ENCODE measurements at places on chromosomes 5 and 9.

- no peak for DNase-seq
Measured at GRCh38 chr5:73996151-73996755, 370.3 kb downstream of the ARHGEF28 start.

DNA sequence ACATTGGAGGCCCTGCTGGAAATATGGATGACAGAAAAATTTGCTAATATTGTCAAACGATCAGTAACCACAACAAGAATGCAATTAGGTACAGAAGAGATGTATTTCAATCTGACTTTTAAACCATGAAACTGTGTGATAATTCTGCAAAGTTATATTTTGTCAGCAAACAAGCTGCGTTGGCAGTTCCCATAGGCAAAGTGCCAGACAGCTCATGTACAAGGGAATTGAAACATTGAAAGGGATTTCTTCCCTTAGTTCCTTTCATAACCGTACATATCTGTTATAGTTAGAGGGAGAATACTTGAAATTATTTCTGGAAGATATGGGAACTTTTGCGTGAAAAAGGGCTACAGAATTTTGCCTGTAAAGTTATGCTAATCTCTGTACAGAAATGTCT lies 419.4 kb upstream of the PTGER4 start:
- DNase-seq, result no peak

- no peak for DNase-seq
Measured at GRCh38 chr5:180259260-180259611, 32.6 kb downstream of the MAPK9 start.

DNA sequence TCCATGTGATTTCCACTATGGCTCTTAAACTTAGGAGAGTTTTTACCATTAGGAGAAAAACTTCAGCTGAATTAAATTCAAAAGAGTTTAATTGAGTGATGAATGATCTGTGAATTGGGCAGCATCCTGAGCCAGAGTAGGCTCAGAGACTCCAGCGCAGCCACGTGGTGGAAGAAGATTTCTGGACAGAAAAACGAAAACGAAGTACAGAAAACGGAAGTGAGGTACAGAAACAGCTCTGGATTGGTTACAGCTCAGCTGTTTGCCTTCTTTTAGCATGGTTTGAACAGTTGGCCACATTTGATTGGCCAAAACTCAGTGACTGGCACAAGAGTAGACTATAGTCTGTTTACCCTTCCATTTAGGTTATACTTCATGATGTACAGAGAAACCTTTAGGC lies 69.2 kb upstream of the PLPP1 start:
- DNase-seq, result no peak

GRCh38 chr5:139092741-139093343 lies 105.3 kb downstream of the SIL1 start:
- DNase-seq, result no peak

DNA sequence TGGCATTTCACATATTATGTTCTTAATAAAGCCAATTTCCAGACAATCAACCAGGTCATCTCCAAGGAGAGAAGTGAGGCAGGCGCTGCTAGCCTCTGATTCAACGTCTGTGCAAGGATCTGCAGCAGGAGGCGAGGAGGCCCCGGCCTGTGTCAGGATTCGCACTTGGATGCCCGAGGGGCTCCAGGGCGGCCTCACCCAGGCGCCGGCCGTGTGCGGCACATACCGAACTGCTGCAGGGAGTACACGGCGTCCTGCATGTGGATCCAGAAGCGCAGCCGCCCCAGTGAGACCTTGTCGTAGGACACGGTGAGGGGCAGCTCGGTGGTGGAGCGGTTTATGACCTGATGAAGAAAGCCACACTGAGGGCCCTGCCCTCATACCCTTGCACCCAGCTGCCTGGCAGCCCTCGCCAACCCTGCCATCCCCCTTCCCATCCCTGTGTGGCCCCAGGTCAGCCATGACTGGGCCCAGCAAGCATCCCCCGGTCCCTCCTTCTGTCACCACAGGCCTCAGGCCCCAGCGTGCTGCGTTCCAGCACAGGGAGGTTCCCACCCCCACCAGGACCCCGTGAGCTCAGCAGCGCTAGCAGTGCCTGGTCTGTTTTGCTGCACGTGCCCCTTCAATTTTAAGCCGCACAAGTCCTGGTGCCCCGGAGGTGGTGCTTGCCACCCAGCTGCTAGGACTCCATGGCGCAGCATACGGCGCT lies 9.9 kb downstream of the CLPTM1L start:
- no peak for DNase-seq

GRCh38 chr9:135790850-135791249 lies 88.9 kb downstream of the KCNT1 start:
- DNase-seq, result no peak

DNA sequence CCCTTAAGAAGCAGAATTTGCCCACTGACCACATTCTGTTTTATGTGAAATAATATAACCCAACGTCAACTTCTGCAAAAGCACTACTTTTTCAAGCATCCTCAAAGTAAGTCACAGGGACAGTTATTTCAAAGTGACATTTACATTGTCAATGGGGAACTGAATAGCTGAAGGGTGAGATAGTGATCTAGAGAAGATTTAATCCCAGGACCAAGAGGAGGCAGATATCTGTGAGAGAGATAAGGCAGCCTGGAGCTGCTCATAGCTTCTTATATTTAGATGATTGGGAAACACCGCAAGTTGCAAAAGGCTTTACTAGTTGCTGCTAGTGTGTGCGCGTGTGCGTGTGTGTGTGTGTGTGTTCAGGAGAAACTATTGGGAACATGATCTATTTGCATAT lies 210.4 kb upstream of the RFX3 start:
- no peak for DNase-seq

DNA sequence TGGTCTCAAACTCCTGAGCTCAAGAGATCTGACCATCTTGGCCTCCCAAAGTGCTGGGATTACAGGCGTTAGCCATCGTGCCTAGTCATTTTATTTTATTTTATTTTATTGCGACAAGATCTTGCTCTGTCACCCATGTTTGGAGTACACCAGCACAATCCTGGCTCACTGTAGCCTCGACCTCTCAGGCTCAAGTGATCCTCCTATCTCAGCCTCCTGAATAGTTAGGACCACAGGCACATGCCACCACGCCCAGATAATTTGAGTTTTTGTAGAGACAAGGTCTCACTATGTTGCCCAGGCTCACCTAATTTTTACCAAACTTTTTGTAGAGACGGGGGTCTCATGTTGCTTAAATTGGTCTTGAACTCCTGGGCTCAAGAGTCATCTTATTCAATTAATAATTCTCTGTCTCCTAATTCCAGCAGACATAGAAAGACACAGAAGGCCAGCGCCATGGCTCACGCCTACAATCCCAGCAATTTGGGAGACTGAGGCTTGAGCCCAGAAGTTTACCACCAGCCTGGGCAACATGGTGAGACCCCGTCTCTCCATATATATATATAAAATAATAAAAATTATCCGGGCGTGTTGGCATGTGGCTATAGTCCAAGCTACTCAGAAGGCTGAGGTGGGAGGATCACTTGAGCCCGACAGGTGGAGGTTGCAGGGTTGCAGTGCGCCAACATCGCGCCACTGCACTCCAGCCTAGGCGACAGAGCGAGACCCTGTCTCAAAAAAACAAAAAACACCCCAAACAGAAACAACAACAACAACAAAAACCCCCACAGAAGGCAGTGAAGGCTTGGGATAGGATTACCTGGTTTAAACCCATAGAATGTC lies 1.0 kb upstream of the UBAP1 start:
- DNase-seq, result no peak

GRCh38 chr9:138049779-138050471 lies 172.3 kb downstream of the CACNA1B start:
- no peak for DNase-seq

DNA sequence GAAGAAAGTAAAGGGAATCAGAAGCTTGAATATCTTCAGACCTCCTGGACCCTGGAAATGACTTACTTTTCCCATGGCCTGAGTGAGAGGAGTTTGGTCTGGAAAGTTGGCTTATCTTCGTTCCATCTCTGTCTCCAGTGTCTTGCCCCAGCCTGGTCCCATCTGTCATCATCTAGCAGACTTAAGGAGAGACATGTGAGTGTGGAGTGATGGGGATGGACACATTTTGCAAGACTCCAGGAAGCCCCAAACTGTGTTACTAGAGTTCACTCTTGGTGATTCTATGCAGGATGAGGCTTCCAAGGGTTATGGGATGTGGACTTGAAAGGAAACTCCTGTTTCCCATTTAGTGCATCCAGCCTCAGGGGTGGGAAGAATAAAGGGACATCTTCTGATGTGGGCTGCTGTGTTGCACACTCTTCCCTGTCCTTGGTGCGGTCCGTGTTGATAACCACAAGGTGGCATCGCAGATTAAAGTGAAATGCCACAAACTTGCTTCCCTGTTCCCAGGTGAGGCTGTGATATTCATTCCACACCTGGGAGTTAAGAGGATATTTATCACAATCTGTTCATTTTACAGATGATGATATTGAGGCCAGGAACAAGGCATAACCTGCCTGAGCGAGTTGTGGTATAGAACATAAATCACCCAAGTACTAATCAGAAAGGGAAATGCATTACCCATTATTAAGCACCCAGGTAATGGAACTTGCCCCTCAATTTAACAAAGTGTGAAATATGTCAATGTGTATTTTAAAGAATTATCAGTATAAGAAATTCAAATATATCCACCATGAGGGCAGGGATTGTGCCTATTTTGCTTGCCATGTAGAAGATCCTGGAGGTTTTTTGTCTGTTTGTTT lies 269.9 kb upstream of the PAPPA start:
- no peak for DNase-seq

- no peak for DNase-seq
Measured at GRCh38 chr9:34540827-34541226, 18.0 kb upstream of the ENHO start.

GRCh38 chr5:163309914-163310313 lies 127.5 kb upstream of the CCNG1 start:
- no peak for DNase-seq

GRCh38 chr5:173736923-173737412 lies 120.5 kb upstream of the BOD1 start:
- peak; percentile 8 for DNase-seq

GRCh38 chr9:95134457-95134881 lies 183.0 kb downstream of the FANCC start:
- DNase-seq, result no peak

DNA sequence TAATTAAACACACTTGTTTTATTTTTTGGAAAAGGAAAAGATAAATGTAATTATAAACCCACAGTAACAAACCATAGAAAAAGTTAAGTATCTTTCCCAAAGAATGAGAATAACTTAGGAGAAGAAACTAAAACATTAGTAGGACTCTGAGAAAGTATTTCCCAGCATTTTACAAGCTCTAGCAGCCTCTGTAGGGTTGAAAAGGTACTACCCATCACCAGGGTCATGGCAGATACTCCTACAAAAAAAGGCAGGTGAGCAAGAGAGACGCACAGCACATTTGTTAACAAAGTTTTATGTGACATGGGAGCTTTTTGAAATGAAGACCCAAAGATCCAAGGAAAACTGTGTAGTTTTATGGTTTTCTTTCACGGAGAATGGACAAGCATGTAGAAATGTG lies 77.7 kb upstream of the FAM169A start:
- no peak for DNase-seq

DNA sequence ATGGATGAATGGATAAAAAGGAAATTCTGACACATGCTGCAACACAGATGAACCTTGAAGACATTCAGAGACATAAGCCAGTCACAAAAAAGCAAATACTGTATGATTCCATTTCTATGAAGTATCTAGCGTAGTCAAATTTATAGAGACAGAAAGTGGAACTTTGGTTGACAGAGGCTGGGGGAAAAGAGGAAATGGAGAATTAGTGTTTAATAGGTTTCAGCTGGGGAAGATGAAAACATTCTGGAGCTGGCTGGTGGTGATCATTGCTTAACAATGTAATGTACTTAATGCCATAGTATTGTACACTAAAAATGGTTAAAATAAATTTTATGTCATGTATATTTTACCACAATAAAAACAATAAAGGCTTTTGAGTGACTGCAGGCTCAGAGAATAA lies 24.2 kb downstream of the PPIC start:
- no peak for DNase-seq

DNA sequence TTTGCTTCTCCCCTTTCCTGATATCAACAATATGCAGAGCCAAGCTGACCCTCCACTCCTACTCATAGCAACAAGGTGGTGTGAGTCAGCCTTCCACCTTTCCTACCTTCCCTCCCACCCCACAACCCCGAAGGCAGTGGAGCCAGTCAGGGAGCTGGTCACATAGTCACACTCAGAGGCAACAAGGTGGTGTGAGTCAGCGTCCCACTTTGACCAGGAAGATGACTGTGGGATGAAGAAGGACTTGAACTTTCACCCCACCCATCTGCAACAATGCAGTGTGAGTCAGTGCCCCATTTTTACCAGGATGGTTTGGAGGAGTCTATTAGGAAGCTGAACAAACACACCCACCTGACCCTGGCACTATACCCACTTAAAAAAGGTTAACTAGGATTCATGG lies 30.1 kb upstream of the ZNF782 start:
- DNase-seq, result no peak

- no peak for DNase-seq
Measured at GRCh38 chr9:2771661-2772060, 54.4 kb downstream of the KCNV2 start.

- no peak for DNase-seq
Measured at GRCh38 chr5:122192497-122193496, 63.5 kb downstream of the ZNF474 start.

GRCh38 chr5:141494761-141495452 lies 6.0 kb downstream of the PCDHGC5 start:
- DNase-seq, result no peak

GRCh38 chr5:94849821-94850736 lies 231.6 kb downstream of the SLF1 start:
- peak; percentile 5 for DNase-seq
